ENCODE measurements at places on chromosomes 3 and 15.

DNA sequence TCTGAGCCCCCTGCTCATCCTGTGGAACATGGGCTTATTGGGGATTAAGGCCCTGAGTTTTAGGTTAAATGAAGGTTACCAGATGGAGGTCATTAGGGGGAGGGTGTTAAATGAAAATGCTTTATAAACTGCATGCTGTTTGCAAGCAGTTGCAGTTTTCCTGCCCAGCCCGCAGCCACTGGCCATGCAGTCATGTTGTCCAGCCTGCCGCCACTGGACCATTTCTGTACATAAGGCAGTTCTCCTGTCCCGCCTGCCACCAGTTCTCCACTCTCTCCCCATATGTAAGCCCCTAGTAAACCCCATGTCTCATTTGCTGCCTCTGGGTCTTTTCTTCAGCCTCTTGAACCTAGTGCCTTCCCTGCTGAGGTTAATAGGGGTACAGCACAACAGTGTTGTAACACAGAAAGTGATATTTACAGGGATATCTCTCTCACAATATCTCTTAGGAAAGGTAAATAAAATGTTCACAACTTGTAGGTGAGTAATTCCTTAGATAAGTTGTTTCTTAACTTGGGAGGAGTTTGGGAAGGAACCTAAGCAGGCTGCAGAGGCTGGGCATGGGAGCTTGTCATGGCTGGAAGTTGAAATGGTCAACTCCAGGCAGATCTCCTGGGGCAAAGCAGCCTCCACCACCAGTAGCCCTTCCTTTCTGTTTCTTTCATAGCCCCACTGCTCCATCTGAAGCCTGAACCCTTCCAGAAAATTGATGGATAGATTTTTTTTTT is 148.2 kb downstream of the CMSS1 start:
- no peak for DNase-seq

DNA sequence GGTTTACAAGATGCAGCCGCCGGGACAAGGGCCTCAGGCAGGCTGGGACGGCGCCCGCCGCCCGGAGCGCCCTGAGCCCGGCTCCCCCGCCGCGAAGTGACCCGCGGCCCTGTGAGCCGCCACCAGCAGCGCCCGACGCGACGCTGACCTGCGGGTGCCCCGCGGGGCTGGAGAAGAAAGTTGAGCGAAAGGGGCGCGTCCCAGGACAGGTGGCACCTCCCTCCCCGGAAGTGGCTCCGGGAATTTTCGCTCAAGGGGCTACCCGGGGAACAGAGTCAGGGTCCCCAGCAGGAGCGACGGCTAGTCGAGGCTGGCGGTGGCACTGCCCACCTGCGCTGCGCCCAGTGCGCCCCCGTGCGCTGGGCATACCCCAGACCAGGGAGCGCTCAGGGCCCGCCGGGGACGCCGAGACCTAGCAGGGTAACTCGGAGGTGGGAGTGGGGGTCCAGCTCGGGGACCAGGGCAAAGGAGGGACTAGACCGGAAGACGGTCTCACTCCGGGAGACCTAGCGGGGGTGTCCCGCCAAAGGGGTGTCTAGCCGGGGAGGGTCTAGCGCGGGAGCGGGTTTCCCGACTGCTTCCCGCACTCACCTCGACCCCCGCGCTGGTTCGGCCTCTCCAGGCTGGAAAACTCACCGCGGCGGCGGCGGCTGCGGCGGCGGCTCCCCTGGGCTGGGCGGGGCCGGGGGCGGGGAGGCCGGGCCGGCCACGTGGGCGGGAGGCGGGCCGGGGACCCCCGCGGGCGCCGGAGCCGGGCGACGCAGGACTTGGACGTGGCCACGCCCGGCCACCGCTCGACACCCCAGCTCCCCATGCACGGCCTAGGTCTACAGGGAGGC is 18.4 kb downstream of the SPATA12 start:
- DNase-seq, result no peak

- no peak for DNase-seq
These were observed 18.9 kb upstream of the COPG1 start for GRCh38 chr3:129230311-129231019.

- DNase-seq, result no peak
These were observed 124.7 kb downstream of the RPL22L1 start for GRCh38 chr3:170745211-170745718.

DNA sequence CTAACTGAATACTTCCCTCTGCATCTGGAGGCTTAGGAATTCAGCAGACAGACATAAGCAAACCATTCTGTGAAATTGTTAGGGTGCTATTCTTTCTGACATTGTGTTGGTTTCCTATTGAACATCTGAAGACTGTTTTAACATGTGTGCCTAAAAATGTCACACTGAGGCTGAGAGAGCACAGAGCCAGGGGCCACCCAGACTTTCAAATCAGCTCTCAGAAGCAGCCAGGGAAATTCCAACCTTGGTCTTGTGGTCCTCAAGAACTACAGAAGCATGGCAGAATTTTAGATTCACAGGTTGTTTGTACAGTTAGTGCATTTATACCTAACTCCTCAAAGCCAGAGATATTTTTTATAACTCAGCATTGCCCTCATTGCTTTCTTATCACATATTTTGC is 929.2 kb upstream of the CFAP20DC start:
- peak; percentile 9 for DNase-seq

GRCh38 chr15:85485956-85486567 is 105.7 kb downstream of the AKAP13 start:
- peak; percentile 65 for DNase-seq

DNA sequence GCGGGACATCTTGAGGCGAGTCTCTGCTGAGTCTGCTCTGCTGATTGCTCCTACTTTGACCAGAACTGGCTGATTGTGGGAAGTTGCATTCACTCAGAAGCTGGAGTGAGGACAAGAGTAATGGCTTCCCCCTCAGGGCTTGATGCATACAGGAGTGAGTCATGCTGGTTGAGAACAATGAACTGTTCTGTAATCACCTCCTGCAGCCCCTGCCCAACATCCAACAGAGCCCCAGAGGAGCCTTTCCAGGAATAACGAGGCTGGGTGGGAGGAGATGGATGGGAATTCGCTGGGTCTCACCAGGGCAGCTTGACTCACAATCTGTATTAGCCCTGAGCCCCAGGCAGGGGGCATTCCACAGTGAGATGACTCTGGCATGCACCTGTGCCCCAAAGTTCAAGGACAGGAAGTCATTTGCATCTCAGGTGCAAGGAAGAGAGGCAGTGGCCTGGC is 85.0 kb downstream of the RAB11A start:
- DNase-seq, result no peak

DNA sequence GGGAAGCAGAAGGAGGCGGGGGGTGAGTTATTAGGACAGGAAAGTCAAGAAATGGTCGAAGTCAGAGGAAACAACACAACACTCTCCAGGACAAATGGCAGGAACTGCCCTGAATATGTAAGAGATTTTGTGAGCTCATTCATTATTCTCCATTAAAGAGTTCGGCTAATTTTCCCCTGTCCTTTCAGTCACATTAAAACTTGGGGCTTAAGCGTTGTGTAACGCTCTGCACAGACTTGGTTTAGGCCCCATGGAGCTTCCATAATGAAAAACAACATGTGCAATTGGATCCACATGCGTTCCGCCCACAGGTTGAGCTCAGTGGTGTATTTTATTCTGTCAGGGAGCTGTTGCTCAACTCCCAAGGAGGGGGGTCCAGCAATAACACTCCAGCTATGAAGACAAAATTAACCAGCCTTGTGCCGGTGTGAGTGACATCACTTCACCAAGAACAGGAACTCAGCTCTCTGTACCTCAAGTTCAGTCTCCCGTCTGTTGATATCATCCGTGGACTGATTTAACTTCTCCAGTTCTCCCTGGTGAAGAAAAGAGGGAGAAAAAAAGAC is 2.3 kb downstream of the SH3BP5 start:
- no peak for DNase-seq

GRCh38 chr3:107092121-107092520 is 285.1 kb upstream of the CCDC54 start:
- no peak for DNase-seq

DNA sequence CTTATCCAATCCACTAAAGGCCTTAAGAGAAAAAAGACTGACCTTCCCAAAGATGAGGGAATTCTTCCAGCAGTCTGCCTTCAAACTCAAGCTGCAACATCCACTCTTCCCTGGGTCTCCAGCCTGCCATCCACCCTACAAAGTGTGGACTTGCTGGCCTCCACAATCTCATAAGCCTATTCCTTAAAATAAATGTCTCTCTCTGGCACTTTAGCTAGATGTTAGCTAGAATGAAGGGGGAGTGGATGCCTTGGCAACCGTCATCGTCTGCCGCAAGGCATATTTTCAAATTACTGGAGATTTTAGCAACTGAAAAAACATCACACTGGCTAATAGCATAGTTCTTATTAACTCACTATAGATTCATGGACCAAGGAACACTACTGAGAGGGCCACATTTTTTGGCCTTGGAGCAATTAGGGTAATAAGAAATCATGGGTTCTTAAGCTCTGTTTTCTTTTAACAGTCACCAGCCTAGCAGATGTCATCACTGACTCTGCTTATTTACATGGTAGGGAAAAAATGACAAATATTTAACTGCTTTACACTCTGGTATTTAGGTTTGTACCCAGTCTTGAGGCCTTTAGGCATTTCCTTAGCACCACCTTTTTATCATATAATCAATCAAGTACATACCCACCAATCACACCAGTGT is 245.3 kb downstream of the MYRIP start:
- DNase-seq, result no peak

- no peak for DNase-seq
These were observed 61.4 kb upstream of the KLF13 start for GRCh38 chr15:31265090-31265870.

DNA sequence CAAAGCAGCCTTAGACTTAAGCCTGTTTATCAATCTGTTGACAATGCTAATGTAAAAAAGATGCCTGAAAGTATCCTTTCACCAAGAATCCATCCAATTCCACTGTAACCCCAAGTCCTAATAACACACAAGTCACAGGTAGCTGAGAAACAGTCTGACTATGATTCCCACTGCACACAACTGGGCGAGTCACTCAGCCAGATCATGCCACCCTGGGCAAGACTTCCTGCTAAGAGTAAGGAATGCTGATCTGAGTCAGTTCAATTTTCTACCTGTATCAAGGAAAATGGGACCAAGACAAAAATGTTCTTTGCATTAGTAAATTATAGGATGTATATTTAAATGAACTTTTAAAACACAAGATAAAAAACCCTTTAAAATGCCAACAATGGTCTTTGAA is 33.3 kb downstream of the NPTN start:
- no peak for DNase-seq

GRCh38 chr3:84442533-84442932 is 516.3 kb upstream of the CADM2 start:
- no peak for DNase-seq

DNA sequence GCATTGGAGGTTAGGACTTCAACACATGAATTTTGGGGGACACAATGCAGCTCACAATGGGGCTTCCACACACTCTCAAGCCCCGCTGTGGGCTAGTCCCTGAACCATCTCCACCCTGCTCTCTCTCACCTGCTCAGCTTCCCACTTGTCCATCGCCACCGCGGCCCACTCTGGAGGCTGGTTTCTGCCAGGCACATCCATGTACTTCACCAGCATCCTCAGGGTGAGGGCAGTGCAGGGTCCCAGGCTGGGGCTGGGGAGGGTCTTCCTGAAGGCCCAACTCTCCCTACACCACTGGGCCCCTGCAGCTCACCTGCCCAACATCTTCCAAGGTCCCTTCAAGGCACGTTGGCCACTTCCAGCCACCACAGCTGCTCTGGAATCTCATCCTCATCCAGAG is 46.4 kb downstream of the KLF15 start:
- DNase-seq, result no peak

- DNase-seq, result no peak
These were observed 527.3 kb downstream of the SHQ1 start for GRCh38 chr3:72320955-72321303.

GRCh38 chr3:121885386-121885785 is 8.8 kb upstream of the SLC15A2 start:
- no peak for DNase-seq

DNA sequence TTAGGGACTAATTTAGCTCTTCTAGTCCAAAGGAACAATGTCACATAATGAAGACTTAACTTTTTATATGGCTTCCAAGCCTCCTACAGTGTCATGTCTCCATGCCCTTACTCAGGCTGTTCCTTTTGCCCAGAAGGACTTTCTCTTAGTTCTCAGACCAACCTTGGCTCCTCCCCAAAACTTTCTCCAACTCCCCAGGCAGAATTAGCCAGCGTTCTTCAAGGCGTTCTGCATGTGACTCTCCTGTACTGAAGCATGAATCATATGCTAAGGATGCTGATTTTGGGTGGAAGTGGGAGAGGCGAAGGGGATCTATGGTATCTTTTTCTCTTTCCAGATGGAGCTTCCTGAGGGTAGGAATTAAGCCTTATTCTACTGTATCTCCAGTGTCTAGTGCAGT is 335.1 kb upstream of the ICE2 start:
- no peak for DNase-seq

- DNase-seq, result no peak
These were observed 1261.1 kb downstream of the ROBO1 start for GRCh38 chr3:78506581-78507195.

GRCh38 chr15:42604894-42605744 is 29.7 kb downstream of the STARD9 start:
- no peak for DNase-seq

GRCh38 chr3:59425942-59426341 is 376.1 kb upstream of the CFAP20DC start:
- DNase-seq, result peak; percentile 56

DNA sequence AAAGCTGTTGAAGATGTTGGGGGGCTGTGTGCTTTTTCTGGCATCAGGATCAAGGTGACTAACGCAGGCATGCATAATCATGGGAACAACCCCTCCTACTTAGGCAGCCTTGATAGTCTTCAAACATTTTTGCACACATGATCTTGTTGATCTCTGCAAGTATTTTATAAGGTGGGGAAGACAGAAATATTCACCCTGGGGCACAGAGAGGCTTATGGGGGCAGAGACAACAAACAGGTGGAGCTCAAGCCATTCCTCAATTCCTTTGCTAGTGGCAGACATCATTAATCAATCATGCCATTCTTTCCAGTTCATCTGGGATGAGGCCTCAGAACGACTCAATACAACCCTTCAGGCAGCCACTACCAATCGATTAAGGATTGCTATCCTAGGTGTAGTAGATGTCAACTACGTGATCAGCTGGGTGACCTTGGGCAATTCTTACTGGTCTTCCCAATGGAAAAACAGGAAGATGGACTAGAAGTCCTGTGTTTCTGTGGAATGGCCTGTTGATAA is 110.3 kb upstream of the SMAD3 start:
- no peak for DNase-seq

- DNase-seq, result no peak
These were observed 83.1 kb downstream of the DIPK2A start for GRCh38 chr3:144054766-144055165.

DNA sequence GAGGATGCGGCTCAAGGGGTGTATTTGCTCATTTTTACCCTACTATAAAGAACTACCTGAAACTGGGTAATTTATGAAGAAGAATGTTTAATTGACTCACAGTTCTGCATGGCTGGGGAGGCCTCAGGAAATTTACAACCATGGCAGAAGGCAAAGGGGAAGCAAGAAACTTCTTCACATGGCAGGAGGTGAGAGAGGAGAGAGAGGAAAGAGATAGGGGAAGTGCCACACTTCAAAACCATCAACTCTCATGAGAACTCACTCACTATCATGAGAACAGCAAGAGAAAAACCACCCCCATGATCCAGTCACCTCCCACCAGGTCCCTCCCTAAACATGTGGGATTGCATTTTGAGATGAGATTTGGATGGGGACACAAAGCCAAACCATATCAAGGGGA is 192.7 kb downstream of the DIPK2A start:
- no peak for DNase-seq

- no peak for DNase-seq
These were observed 570.6 kb upstream of the UBE2E2 start for GRCh38 chr3:22632536-22632935.

GRCh38 chr3:10357592-10358308 is 36.8 kb upstream of the SEC13 start:
- DNase-seq, result no peak

- DNase-seq, result no peak
These were observed 137.3 kb upstream of the SLC24A5 start for GRCh38 chr15:47983533-47983932.

All from central memory CD4-positive, alpha-beta T cell (primary cell).